ENCODE measurements at places on chromosomes 12 and 14. TPM values are rescaled to one million over a fixed set of nuclear protein-coding genes. Genes with fewer than 3 reads are reported as not detected.
A peak's percentile ranks its signal among the peaks of the same experiment; 100 is the strongest.

GRCh38 chr14:48398675-48399282 lies 723.4 kb upstream of the MDGA2 start:
- peak; percentile 24 for DNase-seq

GRCh38 chr14:90521084-90521929 lies 124.5 kb downstream of the CALM1 start:
- DNase-seq = peak; percentile 48

Gene SLC7A7
- 31.8 TPM for polyA plus RNA-seq

Gene WNT1
- not detected for polyA plus RNA-seq

DNA sequence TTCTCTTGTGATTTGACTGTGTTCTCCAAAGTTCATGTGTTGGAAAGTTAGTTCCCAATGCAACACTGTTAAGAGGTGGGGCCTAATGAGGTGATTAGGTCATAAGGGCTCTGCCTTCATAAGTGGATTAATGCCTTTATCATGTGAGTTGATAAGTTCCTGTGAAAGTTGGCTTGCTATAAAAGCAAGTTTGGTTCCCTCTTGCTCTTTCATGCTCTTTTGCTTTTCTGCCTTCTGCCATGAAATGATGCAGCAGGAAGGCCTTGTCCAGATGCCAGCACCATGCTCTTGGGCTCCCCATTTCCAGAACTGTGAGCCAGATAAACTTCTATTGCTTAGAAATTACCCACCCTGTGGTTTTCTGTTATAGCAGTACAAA lies 41.9 kb downstream of the SLC16A7 start:
- no peak for DNase-seq

Gene GPX2
- polyA plus RNA-seq = 0.39 TPM

DNA sequence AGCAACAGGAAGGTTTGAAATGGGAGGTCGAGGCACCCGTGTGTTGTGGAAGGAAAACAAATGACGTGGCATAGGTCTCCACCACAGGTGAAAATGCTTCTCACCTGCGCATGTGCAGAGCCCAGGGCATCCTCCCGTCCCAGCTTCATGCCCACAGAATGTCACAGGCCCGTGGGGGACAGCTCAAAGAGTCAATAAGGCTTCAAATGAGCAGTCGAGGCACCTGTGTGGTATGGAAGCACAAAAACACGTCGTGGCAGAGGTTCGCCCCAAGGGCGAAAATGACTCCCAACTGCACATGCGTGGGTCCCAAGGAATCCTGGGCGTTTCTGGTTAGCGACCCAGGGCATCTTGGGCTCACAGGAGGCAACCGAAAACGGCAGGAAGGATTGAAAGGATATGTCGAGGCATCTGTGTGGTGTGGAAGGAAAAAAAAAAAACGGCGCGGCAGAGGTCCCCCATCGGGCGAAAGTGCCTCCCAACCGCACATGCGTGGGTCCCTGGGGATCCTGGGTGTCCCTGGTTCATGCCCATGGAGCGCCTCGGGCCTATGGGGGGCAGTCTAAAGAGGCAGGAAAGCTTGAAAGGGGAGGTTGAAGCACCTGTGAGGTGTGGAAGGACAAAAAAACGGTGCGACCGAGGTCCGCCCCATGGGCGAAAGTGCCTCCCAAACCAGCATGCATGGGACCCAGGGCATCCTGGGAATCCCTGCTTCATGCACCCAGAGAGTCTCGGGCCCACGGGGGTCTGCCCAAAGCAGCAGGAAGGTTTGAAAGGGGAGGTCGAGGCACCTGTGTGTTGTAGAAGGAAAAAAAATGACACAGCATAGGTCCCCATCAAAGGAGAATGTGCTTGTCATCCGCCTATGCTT lies 578.5 kb downstream of the ALG10 start:
- no peak for DNase-seq

DNA sequence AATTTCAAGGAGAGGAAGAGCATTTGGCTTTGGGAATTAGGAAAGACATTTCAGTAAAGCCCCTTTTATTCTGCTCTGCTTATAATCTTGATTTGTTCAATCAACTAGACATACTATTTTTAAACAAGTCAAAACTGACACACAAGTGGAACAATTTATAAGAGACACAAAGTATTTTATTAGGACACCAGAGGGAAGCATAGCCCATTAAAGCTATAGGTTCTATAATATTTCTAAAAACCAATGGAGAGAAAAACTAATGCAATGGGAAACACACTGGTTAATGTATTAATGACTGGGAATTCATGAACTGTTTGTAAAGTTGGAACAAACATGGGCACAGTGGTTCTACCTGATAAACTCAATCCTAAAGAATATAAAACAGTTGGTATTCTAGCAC lies 15.3 kb upstream of the CERS5 start:
- no peak for DNase-seq

Gene ANKRD9
- 13.5 TPM for polyA plus RNA-seq

Gene HOXC6
- 7.4 TPM for polyA plus RNA-seq

GRCh38 chr14:37289688-37290087 lies 92.0 kb downstream of the MIPOL1 start:
- no peak for DNase-seq

DNA sequence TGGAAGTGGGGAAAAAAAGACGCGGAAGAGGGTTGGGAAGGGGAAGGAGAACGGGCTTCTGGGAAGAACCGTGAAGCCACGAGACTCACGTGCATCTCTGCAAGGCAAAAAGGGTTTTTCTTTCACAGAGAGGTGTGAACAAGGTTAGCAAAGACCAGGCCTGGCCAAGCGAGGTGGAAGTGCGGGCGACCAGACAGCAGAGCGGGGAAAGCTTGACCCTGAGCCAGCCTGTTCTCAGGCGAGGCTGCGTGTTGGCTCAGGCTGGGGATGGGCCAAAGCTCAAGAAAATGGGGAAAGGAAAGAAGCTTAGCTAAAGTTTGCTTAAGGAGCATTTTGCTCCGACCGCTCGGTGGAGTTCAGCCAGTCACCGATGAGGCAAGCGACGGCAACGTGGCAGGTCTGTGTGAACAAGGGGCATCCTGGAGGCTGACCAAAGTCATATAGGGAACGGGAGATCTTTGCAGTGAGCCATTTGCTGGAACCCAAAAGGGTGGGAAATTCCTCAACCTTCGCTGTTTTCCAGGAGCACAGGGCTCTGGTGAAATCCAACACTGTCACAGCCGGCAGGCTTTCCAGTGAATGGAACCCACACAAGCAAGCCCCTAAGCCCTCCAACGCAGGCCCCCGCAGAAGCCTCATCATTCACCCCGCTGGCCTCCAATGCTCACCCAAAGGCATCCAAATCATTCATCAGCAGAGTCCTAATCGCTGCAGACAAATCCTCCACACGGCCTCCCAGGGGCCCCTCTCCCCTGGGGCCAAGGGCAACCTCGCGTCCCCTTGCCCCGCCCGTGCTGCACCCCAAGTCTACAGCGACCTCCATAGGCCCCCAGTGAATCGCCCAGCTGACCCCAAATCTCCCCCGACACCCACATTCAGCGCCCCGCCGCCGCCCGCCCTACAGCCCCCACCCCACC lies 754 bp downstream of the ZNF605 start:
- DNase-seq = peak; percentile 72

DNA sequence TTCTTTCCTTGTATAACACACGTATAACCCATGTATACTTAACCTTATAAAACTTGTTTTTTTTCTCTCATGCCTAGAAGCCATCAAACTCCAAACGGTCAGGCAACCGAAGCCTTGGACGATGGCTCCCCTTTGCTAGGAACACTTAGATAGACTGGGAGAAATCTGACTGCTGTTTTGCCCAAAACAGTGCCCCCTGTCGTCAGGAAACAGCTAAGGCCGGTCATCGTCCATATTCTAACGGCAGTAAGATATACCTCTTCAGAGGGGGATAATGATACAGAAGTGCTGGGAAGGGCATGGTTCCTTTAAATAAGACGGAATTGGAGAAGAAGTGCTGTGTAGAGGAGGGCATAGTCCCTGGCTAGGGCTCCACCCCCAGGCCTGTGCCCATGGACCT lies 130.5 kb downstream of the SLC41A2 start:
- no peak for DNase-seq

- DNase-seq = no peak
These were observed 4.3 kb upstream of the REC8 start for GRCh38 chr14:24167469-24168114.

Gene SRRM4
- polyA plus RNA-seq = not detected

DNA sequence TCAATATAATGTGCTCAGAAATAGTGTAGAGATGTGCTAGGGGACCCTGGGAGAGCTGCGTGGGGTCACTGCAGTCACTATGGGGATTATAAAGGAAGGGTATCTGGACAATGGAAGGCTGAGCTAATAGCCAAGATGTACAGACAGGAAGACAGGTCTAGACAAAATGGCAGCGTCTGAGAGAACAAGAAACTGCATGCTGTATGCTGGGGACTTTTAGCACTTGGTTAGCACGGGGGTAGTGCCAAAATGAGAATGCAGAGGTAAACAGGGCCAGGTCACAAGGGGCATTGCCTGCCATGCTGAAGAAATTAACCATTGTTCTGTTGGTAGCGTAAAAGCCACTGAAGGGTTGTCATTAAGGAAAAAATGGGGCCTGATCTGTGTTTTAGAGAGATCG lies 308.2 kb downstream of the EMP1 start:
- DNase-seq = no peak

DNA sequence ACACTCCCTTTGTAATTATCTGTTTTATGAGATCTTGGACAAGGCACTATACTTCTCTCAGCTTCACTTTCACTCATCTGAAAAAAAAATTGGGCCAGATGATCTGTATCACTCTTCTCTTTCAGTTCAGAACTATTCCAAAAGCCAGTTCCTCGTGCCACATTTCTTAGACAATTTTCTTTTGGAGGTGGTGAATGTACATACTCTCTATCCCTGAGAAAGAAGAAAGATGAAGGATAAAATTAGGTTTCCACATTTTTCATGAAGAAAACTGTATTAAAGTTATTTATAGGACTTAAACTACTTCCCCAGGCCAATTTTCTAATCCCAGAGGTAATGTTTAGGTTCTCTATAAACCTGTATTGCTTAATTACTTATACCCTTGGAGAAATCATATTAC lies 171.6 kb downstream of the SLC6A15 start:
- DNase-seq = no peak

DNA sequence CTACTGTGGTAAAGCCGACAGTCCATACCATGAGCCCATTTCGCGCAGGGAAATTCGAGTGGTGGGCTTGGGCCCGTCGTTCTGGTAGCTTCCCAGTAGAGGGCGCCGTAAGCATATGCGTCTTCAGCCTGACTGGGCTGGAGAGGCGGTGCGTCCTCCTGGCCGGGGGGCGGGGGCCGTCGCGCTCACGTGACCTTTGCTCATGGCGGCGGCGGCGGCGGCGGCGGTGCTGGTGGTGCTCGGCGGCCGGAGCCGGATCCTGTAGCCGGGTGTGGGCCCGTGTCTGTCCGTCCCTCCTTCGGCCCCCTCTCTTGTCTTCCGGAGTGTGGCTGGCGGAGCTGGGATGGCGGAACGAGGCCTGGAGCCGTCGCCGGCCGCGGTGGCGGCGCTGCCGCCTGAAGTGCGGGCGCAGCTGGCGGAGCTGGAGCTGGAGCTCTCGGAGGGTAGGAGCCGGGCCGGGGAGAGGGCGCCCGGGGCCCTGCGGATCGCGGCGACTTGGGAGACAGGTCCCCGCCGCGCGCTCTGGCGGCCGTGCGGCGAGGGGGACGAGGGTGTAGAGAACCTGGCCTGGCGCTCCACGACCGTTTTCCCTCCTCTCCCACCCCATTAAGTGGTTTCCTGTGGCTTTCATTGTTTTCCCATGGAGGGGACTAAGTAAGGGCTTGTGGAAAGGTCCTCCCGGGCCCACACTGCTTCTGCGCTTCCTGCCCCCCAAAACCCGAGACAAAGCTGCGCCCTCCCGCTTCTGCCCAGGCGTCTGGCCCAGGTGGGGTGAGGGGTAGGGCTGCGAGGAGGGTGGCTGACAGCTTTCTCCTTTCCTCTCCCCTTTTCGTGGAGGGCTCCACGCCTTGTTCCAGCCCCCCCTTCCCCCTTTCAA lies at the start of gene DIP2B:
TSS of gene DIP2B (plus strand) at position 188 of the 877 bp plus-strand sequence. CDS start at position 344, 156 bp downstream.
- peak; percentile 93 for DNase-seq

DNA sequence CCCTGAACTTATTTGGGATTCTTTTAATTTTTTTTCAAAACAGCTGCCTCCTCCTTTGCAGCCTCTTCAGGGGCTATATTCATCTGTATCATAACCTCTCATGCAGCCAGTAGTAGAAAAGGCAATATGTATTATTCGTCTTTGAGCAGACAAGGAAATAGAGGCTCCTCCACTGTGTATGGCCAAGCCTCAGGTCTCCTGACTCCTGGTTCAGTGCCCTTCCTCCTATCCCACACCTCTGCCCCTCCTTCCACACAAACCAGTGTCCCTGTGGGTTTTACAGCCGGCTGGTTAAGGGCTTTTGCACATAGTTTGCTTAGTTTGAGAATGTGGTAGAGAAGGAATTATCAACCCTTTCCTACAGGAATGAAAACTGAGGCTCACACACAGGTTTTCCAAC lies 8.8 kb upstream of the ACVRL1 start:
- DNase-seq = no peak

DNA sequence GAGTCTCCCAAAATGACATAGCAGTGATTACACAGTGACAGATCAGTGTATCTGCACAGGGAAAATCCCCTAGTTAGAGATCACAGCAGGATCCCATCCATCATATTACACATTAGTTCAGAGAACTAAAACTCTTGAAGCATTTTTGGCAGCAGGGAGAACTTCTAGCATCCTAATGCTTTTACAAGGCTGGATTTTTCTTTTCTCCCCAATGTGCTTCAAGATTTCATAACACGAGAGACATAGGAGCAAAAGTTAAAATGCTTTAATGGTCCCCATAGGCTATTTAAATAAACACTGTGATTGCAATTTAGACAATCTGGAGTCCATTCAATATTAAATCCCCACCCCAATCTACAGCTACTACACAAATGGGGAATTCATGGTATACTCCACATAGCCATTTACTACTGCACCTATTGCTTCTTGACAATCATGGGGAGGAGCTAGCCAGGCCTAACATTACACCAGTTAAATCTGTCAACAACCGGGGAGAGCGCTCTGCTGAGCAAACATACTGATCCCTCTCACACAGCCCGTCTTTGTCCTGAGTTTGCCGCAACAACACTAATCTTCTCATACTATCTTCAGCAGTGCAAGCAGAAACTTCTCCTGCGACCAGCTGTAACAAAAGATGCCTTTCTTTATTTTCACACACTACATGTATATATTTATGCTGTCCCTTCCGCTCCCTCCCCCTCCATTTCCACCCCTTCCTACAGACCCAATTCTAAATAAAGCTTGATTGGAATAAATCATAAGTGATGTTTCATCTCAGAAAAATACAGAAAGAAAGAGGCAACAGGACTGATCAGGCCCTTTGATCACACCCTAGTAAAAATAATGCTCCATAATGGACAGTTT lies 120.3 kb upstream of the SOX5 start:
- DNase-seq = no peak

DNA sequence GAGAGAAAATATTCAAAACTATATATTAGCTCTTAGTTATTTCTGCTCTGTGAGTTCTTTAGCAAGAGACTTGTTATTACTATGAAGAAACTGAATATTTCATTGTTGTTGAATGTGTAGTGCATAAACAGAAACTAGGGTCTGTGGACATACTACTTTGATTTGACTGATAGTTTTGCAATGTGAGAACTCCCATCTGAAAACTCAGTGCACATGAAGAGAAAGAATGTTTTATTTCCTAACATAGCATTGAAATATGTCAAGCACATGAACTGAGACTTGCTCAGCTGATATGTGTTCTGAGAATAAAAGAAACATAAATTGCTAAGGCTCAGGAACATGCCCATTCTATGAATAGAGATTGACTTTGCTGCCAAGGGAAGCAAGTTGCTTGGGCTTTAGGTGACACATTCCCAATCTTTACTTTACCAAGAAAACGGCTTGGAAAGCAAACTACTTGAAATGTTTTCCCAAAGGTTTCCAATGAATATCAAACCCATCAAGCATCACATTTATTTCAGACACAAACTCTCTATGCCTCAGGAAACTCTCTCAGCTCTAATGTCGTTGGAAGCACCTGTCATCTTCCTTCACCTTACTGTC lies 290.4 kb downstream of the SLC16A7 start:
- no peak for DNase-seq

GRCh38 chr14:44963044-44963528 lies 1.1 kb downstream of the TOGARAM1 start:
- DNase-seq = no peak

All from muscle of arm (tissue), 14 donors.